ENCODE measurements at places on chromosomes 4 and X.

DNA sequence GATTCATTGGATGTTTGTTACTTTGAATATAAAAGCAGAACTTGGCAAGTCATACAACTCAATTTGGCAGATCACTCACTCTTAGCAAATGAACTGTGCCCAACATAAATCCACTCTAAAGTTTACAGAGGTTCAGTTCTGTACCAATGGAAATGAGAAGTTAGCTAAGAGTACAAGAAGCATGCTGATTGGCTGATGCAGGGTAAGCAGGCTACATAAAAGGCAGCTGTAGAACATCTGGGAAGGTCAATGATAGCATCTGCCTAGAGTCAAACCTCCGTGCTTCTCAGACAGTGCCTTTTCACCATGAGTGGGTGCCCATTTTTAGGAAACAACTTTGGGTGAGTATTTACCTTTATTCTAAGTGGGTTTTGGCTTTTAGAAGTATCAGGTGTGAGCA is at the start of gene TDO2:
Gene TDO2 (plus strand): TSS at position 244 of the 400 bp plus-strand sequence. CDS start 63 bp downstream, at position 307.
- DNase-seq: no peak

- no peak for DNase-seq
These were observed 82.5 kb upstream of the SORBS2 start for GRCh38 chr4:185894481-185894880.

DNA sequence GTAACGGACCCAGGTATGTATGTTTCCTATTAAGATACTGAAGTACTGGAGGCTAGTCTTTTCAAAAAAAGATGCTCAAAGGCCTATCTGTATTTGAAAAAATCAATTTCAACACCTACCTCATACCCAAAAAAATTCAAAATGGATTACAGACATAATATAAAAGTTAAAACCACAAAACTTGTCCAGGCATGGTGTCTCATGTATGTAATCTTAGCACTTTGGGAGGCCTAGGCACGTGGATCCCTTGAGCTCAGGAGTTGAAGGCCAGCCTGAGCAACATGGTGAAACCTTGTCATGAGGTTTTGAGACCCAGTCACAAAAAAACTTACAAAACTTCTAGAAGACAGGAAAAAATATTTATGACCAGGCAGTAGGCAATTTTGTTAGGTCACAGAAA is 16.7 kb downstream of the RBMX start:
- no peak for DNase-seq

DNA sequence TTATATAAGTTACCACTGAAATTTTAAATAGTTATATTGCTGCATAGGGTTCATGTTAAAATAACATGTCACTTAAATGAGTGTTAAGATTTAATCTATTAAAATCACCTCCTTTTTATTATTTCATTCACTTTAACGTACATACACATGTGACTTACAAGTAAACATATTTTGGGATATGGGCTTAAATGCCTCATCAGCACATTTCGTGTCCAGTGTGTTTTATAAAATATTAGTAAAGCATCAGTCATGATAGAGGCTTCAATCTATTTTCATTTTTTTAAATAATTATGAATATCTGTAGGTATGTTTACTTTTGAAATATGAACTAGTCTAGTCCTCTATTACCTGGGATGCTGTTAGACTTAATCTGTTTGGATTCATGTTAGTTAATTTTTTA is 143.6 kb downstream of the NPNT start:
- DNase-seq: no peak

- DNase-seq: no peak
These were observed 15.8 kb downstream of the DCUN1D4 start for GRCh38 chr4:51858605-51859202.

GRCh38 chr4:182343453-182343852 is 100.3 kb downstream of the TENM3 start:
- DNase-seq: no peak

DNA sequence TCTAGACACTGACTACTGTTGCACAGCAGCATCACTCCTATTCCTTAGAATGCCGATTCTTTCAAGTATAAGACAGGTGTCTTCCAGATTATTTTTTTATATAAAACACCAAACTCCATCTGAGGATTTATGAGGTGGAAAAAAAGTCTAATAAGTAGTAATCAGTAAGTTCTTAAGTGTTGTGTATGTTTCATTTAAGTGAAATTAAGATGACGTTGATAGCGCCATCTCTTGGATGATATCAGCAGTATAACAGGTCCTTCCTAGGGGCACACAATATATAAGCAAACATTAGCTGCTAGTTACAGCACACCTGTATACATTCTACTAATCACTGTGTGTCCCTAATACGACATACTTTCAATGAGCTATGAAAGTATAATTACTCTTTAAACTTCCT is 99.6 kb upstream of the STS start:
- DNase-seq: no peak

DNA sequence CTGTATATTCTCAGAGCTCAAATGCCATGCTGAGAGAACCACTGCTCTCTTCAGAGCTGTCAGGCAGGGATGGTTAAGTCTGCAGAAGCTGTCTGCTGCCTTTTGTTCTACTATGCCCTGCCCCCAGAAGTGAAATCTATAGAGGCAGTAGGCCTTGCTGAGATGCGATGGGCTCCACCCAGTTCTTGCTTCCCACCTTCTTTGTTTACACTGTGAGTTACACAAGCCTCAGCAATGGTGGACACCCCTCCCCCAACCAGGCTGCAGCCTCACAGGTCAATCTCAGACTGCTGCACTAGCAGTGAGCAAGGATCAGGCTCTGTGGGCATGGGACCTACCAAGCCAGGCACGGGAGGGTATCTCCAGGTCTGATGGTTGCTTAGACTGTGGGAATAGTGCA is 271.6 kb downstream of the CENPC start:
- DNase-seq: no peak

GRCh38 chr4:25552580-25553271 is 102.9 kb upstream of the SLC34A2 start:
- no peak for DNase-seq

DNA sequence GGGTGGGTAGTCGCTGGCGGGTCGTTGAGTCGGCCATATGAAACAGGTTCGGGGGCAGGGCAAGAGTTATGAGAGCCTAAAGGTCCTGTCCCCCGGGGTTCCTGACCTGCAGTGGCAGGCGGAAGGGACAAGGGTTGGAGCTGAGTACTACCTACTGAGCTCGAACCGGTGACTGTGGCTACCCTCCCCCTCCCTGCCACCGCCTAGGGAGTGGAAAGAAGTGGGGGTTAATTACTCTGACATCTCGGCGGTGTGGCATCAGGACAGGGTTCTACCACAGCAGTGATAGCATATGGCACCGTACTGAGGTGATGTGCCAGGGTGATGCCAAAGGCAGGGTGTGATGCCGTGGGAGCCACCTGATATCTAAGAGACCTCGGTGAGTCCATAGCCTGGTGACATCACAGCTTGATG is 307 bp downstream of the ATG4A start:
- peak; percentile 22 for DNase-seq

GRCh38 chr4:87531621-87532020 is 2.4 kb upstream of the SPARCL1 start:
- no peak for DNase-seq

- no peak for DNase-seq
These were observed 24.3 kb downstream of the TMEM255A start for GRCh38 chrX:120286733-120287512.

GRCh38 chrX:129637217-129638109 is 17.3 kb downstream of the APLN start:
- DNase-seq: peak; percentile 65

DNA sequence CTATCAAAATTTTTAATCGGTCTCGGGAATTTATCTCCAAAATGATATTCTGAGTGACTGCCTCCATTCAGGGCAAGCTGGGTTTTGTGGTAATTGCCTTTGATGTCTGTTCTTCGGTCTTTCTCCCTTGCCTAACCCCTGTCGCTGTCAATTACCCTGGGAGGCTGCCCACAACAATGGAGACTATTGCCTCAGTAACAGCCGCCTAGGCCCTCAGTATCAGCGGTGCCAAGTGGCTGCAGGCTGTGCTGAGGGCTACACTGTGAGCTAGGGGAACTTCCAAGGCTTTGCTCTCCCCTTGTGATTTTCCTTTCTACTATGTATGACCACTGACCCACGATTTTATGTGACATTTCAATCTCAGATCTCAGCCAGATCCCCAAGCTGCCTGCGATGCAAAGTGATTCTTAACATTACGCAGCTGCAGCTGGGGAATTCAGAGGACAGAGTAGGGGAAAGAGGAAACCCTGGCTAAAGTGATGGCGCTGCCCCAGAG is 36.3 kb upstream of the REST start:
- no peak for DNase-seq

DNA sequence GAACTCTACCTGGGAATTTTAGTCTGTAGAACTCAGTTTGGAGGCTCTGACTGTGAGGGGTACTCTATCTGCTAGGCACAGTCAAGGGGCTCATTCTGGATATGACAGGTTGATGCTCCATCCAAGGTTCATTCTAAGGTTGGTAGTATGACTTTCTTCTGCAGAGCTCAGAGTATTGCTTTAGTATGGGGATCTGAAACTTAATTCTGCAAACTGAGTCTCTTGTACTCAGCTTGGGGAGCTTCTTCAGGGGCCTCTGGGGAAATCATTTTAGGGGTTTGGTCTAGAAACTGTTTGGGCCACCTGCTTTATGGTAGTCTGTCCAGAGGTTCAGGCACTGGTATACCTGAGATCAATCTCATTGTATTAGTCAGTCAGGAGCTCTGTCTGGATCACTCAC is 9.7 kb upstream of the TSR2 start:
- DNase-seq: no peak

- no peak for DNase-seq
These were observed 11.2 kb downstream of the GPRIN3 start for GRCh38 chr4:89296399-89296798.

All from stimulated activated CD4-positive, alpha-beta T cell treated with anti-CD3 and anti-CD28 coated beads, Interleukin-1b, Interleukin-23, amount 100 ng/mL, for 48 hours (primary cell).